ENCODE measurements at places on chromosomes 7 and 10. TPM values are rescaled to one million over a fixed set of nuclear protein-coding genes. Genes with fewer than 3 reads are reported as not detected.

Gene PHYHIPL
- total RNA-seq: not detected

Gene OGA
- 46.1 TPM for total RNA-seq

Gene MKX
- 3.0 TPM for total RNA-seq

Gene HYAL4
- not detected for total RNA-seq

Gene FZD1
- total RNA-seq: 15.8 TPM

Gene GLCCI1
- 2.6 TPM for total RNA-seq

Gene DNAJC12
- total RNA-seq: 0.89 TPM

Gene CLDN3
- total RNA-seq: 18.4 TPM

Gene LIPN
- not detected for total RNA-seq

Gene TSPAN13
- total RNA-seq: 14.7 TPM

Gene GRM3
- not detected for total RNA-seq

Gene GARIN1A
- total RNA-seq: 0.13 TPM

Gene CUBN
- total RNA-seq: 0.16 TPM

Gene AKR1C1
- total RNA-seq: 2.4 TPM

Gene CAV2
- 106 TPM for total RNA-seq

Gene SPDYE16
- not detected for total RNA-seq

Gene KMT2E
- 41.6 TPM for total RNA-seq

Gene TMEM270
- not detected for total RNA-seq

Gene CPN1
- total RNA-seq: not detected

Gene C7orf33
- not detected for total RNA-seq

Gene ADIRF
- 0.33 TPM for total RNA-seq

Gene UNC5B
- total RNA-seq: 2.9 TPM

Gene GPR15LG
- not detected for total RNA-seq

Gene LSM8
- 91.8 TPM for total RNA-seq

Gene NEUROD6
- total RNA-seq: not detected

Gene ELMO1
- total RNA-seq: 1.6 TPM

Gene TMEM229A
- total RNA-seq: not detected

Gene TMEM176A
- total RNA-seq: not detected

Gene DNAH11
- not detected for total RNA-seq

Gene DEPP1
- total RNA-seq: 7.3 TPM

Gene KAT6B
- total RNA-seq: 6.0 TPM

Gene ARF5
- 359 TPM for total RNA-seq

Gene PILRA
- not detected for total RNA-seq

Gene CDHR3
- total RNA-seq: 1.1 TPM

Gene AGR2
- total RNA-seq: 1.6 TPM

Gene CTNNA3
- total RNA-seq: not detected

Gene C10orf67
- total RNA-seq: under 0.01 TPM

Gene TSPAN12
- 33.7 TPM for total RNA-seq

Gene NKX1-2
- not detected for total RNA-seq

Gene FAM25G
- total RNA-seq: not detected

Gene GRID2IP
- total RNA-seq: under 0.01 TPM

Gene HOXA7
- 16.8 TPM for total RNA-seq

Gene AKR1B15
- total RNA-seq: not detected

Gene HUS1
- total RNA-seq: 16.3 TPM

Gene SDK1
- total RNA-seq: 9.3 TPM

Gene ASIC3
- total RNA-seq: not detected

Gene VIPR2
- not detected for total RNA-seq

Gene GCK
- 2.4 TPM for total RNA-seq
